ENCODE measurements at places on chromosomes 1 and 21.
A peak's percentile ranks its signal among the peaks of the same experiment; 100 is the strongest.

- peak; percentile 8 for DNase-seq
Observed at GRCh38 chr1:231590453-231591198, 36.0 kb upstream of the DISC1 start.

DNA sequence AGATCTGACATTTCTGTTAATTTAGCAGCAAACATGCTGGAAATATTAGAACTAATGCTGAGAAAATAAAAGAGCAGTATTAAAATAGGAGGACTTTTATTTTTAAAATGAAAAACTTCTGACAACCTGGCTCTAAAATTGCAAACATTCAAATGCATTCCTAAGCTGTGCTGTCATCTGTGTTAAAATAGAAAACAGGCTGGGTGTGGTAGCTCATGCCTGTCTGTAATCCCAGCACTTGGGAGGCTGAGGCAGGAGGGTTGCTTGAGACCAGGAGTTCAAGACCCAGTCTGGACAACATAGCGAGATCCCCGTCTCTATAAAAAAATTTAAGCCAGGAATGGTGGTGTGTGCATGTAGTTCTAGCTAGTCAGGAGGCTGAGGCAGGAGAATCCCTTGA is 44.6 kb downstream of the MIGA1 start:
- DNase-seq = no peak

- DNase-seq = no peak
Observed at GRCh38 chr1:35058988-35059387, 20.2 kb upstream of the ZMYM1 start.

GRCh38 chr21:27346041-27346448 is 379.2 kb upstream of the ADAMTS5 start:
- DNase-seq = no peak

- DNase-seq = no peak
Observed at GRCh38 chr1:193703121-193703520, 516.7 kb upstream of the B3GALT2 start.

GRCh38 chr1:81430236-81430938 is 370.3 kb upstream of the ADGRL2 start:
- no peak for DNase-seq

DNA sequence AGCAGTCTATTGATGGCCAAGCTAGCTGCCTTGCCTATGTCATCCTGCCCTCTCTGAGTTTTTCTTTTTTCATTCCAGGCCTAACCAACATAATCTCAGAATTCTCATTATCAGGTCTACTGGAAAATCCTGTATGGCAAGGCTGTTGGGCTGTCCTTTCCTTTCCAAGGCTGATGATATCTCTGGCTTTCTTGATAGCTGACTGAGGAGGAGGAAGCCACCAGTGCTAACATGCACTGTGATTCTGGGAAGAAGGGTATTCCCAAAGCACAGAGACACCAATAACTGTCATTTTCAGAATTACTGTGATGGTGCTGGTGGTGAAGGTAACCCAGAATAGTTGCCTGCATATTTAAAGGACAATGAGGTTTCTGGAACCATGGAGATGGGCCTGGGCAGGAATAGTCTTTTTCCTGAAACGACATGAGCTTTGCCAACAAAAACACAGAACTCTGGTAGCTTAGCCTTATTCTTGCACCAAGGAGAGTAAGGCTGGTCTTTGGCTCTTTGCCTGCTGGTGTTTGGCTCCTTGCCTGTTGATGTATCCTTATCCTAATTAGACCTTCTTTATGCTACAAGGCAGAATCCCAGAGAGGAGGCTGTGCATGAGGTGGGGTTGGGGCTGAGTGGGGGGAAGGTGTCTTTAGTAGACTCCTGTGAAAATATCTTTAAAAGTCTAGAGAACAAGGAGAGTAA is 157.4 kb downstream of the TNFSF18 start:
- no peak for DNase-seq

GRCh38 chr1:240666568-240667198 is 54.7 kb upstream of the GREM2 start:
- DNase-seq = no peak

DNA sequence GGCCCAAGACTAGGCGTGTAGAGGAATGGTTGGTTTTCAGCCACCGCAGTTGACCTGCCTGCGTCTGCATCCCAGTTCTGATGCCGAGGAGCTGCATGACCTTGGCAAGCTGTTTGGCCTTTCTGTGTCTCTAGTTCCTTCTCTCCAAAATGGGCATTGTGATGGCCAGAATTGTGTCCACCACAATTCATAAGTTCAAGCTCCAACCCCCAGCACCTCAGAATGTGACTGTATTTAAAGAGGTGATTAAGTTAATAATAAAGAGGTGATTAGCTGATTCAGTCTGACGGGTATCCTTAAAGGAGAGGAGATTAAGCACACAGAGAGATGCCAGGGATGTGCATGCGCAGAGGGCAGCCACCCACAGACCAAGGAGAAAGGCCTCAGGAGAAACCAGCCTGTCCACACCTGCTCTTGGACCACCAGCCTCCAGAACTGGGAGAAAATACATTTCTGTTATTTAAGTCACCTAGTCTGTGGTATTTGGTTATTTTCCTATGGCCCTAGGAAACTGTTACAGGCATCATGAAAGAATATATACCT is 28.5 kb downstream of the MAB21L3 start:
- DNase-seq = no peak

DNA sequence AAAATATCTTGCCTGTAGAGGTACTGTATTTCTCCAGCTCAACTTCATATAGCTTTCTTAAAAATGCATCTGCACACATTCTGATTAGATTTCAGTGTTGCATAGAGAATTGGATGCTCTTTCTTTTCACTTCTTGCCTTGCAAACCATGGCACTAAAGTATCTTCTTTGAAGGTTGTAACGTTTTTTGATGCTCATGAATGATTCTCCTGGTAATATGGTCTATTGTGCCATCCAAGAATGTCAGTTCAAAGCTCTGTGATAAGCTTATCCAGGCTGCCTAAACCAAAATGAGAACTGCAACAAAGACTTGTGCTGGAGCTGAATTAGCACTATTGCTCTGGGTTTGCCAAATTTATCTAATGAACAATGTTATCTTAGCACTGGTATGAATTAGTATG is 1.9 kb downstream of the SGIP1 start:
- no peak for DNase-seq

DNA sequence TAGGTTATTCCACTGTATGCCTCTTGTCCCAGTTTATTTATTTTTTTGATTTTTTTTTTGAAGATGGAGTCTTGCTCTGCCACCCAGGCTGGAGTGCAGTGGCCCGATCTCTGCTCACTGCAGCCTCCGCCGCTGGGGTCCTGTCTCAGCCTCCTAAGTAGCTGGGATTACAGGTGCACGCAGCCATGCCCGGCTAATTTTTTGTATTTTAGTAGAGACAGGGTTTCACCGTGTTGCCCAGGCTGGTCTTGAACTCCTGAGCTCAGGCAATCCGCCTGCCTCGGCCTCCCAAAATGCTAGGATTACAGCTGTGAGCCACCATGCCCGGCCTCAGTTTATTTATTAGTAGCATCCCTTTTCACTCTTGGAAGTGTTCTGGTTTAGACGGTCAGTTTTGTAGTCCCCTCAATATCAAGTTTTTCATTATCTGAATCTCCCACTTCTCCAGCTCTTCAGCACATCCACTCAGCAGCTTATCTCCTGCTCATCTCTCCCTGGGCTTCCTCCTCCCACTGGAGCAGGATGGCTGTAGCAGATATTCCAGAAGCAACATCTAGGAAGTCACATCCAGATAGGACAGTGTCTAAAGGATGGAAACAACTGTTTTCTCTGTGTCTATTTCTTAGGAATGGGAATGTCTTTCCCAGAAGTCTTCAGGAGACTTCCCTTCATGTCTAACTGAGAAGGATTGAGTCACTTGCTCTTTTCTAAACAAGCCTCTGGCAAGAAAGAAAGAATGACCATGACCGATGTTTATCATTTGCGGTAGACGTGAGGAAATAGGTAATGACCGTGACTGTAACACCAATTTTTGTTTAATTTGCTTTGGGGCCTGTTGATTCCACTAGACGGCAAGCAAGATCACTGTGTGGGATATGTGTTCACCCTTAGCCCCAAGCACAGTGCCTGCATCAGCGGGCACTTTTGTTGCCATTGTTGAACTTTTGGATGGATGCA is 14.4 kb downstream of the CCDC190 start:
- DNase-seq = no peak

DNA sequence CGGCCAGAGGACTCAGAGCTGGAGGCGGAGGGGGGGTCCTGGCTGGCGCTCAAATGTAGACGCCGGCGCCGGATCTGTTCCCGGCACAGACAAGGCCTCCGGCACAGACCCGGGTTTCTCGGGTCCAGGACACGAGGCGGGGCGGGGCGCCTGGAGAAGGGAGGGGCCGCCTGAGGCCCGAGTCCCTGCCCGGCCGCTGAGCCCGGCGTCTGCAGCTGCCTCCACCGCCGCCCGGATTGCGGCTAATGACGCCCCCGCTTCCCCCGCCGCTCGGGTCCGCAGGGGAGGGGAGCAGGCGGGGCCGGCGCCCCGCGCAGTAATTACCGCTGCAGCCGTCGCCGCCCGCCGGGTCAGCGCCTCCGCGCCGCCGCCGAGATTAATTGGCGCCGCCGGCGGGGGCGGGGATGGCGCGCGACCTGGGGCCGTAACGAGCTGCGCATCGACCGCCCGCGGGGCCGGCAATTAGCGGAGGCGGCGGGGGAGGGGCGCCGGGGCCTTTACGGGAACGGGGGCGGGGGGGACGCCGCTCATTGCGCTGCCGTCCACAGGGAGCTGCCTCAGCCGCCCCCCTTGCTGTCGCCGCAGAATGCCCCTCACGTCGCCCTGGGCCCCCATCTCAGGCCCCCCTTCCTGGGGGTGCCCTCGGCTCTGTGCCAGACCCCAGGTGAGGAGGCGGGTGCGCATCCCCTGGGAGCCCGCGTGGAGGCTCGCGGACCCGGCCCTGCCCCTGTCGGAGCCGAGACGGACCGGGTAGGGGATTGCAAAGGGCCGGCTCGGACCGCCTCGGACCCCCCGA is 17.3 kb downstream of the NOC2L start:
- DNase-seq = peak; percentile 70

DNA sequence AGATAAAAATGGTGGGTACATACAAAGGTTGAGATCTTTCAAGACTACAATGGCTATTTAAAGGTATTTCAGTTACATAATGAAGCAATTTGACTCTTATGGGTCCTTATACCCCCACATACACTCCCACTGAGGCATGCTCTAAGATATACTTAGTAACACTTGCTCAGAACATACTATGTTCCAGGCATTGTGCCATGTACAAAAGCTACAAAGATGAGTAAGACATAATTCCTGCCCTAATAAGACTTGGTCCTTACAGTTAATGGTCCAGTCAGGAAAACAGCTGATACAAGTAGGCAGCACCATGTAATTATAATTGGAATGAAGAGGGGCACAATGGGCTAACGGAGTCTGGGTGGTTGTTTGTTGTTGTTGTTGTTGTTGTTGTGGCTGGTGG is 166.7 kb upstream of the BEND5 start:
- DNase-seq = no peak

GRCh38 chr21:28100366-28100765 is 892.3 kb downstream of the LTN1 start:
- no peak for DNase-seq

DNA sequence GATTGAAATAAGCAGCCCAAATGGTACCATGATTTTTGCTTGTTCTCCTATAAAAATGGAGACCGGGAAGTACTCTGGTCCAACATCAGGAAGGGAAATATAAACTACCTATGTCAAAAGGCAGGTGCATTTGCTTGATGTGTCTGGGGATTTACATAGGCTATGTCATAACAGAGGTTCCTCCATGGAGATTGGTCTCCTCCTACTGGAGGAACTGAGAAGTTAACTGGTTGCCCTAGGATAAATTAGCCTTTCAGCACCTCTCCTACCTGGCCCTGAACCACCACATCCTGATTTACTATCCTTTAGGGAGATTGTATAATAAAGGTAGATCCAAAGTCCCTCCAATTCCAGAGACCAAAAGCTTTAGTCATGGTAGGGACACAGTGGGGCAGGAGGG is 1109.3 kb upstream of the B3GALT2 start:
- no peak for DNase-seq

- no peak for DNase-seq
Observed at GRCh38 chr1:32768110-32768850, 48.9 kb downstream of the YARS1 start.

GRCh38 chr1:99657213-99658030 is 11.5 kb downstream of the PALMD start:
- DNase-seq = no peak

DNA sequence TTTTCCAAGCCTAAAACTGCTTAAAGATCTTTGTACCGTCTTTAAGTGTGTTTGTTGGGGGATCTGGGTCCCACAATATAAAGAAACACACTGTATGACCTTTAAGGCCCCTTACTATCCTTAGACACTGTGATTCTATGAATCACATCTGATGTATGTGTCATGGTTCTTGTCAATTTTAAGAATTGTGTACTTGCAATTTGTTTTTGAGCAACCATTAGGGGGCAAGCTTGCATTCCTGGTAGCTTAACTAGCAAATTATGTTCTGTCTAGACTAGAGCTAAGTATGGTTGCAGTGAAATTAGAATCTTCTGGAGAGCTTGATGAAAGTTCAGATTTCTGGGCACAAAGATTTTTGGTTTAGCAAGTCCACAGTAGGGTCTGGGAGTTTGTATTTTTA is 219.5 kb downstream of the TPR start:
- DNase-seq = no peak

GRCh38 chr1:117611894-117612483 is 6.1 kb downstream of the TENT5C start:
- DNase-seq = no peak

DNA sequence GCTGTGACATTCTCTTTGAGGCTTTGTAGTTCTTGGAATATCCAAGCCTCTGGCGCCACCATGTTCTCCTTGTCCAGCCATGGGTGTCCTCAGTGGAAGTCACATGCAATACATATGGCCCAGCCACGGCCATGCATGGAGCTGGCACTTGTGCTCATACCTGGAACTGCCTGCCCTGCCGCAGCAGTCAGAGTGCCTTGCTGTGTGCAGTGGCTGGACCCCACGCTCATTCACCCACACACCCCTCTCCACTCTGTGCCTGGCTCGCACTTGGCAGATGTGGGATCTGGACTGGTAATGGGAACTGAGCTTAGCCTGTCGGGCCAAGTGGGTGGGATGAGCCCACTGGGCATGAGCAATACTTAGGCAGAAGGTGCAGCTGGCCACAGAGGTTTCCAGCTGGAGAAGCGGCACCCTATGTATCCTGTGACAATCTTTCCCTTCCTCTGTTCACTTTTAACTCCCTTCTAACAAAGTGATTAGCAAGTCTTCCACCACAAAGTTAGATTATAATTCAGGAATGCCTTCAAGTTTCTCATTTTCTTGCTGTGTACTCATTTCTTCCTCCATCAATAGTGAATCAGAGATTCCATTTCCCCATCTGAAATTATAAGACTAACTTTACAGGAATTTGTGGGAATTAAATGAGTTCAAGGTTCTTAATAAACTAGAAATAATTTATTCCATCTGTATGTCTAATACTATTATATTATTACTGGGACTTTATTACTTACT is 351.6 kb upstream of the NCAM2 start:
- no peak for DNase-seq

DNA sequence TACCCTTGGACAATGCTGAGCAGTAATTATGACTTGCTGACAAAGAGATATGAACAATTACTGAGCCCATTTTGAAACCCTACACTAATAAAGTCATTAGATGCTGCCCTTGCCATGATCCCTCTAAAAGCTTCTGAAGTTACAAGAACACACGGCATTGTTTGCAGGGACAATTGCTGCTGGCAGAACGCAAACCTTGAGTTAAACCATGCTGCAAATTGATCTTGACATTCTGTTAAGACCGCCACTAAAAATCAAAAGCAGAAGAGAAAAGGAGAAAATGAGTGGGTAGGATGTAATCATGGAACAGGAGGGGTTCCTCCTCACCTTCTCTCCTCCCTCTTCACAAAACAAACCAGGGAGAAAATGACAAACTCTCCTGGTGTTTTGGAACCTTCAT is 136.2 kb upstream of the DMRTA2 start:
- DNase-seq = no peak

All from T1000 (cell line).